ENCODE measurements at places on chromosomes 1 and 21. TPM values are rescaled to one million over a fixed set of nuclear protein-coding genes. Genes with fewer than 3 reads are reported as not detected.

The C1orf94 gene
- under 0.01 TPM for total RNA-seq

The IVL gene
- total RNA-seq = not detected

The TTLL7 gene
- 9.8 TPM for total RNA-seq

The SEC16B gene
- total RNA-seq = 1.0 TPM

The LIPI gene
- not detected for total RNA-seq

The ECM1 gene
- 7.7 TPM for total RNA-seq

The ANGPTL7 gene
- 1.5 TPM for total RNA-seq

The TCHH gene
- not detected for total RNA-seq

The SV2A gene
- total RNA-seq = 39.6 TPM

The FCGR3B gene
- total RNA-seq = not detected

The MYBPH gene
- 0.17 TPM for total RNA-seq

The PIP5K1A gene
- total RNA-seq = 61.4 TPM

The FLG2 gene
- total RNA-seq = not detected

The PRELP gene
- 4.9 TPM for total RNA-seq

The RSPH1 gene
- not detected for total RNA-seq

The A3GALT2 gene
- total RNA-seq = not detected

The CYYR1 gene
- total RNA-seq = 0.17 TPM

The RBP7 gene
- not detected for total RNA-seq

The KRTAP7-1 gene
- total RNA-seq = not detected

The PADI4 gene
- total RNA-seq = not detected

The ST6GALNAC5 gene
- 1.3 TPM for total RNA-seq

The SPRR2A gene
- total RNA-seq = not detected

The CFAP141 gene
- total RNA-seq = not detected

The CACNA1S gene
- total RNA-seq = not detected

The TMEM240 gene
- total RNA-seq = 4.9 TPM

The COL8A2 gene
- 18.5 TPM for total RNA-seq

The NTMT2 gene
- not detected for total RNA-seq

The RWDD3 gene
- total RNA-seq = 17.5 TPM

The CRP gene
- total RNA-seq = not detected

The SLC44A3 gene
- 9.7 TPM for total RNA-seq

The PADI3 gene
- total RNA-seq = not detected

The RNU1-1 gene
- under 0.01 TPM for total RNA-seq

The HLX gene
- total RNA-seq = 25.2 TPM

The ANKRD45 gene
- 1.7 TPM for total RNA-seq

The HOOK1 gene
- total RNA-seq = under 0.01 TPM

The S100A16 gene
- total RNA-seq = 121 TPM

The NBPF4 gene
- total RNA-seq = not detected

The ETNK2 gene
- total RNA-seq = 1.7 TPM

The ODR4 gene
- 13.7 TPM for total RNA-seq

The SRSF10 gene
- total RNA-seq = 93.5 TPM

The OR14K1 gene
- total RNA-seq = not detected

The IGSF5 gene
- total RNA-seq = not detected

The CHRNB2 gene
- not detected for total RNA-seq

The RIMS3 gene
- total RNA-seq = 0.33 TPM

The SLC1A7 gene
- 0.33 TPM for total RNA-seq

The LCE2C gene
- total RNA-seq = not detected

The BCAN gene
- under 0.01 TPM for total RNA-seq

The GUCA2B gene
- total RNA-seq = not detected

The KANK4 gene
- total RNA-seq = not detected

The RGS8 gene
- total RNA-seq = not detected

The AURKAIP1 gene
- total RNA-seq = 85.2 TPM

The PPM1J gene
- 1.0 TPM for total RNA-seq

The PLEKHA6 gene
- 3.8 TPM for total RNA-seq

The NEGR1 gene
- 3.1 TPM for total RNA-seq

The NUAK2 gene
- 1.0 TPM for total RNA-seq

The PTPN22 gene
- 0.33 TPM for total RNA-seq

Data from fibroblast of lung (primary cell).